ENCODE measurements at places on chromosomes 16 and 17.

GRCh38 chr17:45234641-45235415 is 13.1 kb downstream of the FMNL1 start:
- no peak for DNase-seq

DNA sequence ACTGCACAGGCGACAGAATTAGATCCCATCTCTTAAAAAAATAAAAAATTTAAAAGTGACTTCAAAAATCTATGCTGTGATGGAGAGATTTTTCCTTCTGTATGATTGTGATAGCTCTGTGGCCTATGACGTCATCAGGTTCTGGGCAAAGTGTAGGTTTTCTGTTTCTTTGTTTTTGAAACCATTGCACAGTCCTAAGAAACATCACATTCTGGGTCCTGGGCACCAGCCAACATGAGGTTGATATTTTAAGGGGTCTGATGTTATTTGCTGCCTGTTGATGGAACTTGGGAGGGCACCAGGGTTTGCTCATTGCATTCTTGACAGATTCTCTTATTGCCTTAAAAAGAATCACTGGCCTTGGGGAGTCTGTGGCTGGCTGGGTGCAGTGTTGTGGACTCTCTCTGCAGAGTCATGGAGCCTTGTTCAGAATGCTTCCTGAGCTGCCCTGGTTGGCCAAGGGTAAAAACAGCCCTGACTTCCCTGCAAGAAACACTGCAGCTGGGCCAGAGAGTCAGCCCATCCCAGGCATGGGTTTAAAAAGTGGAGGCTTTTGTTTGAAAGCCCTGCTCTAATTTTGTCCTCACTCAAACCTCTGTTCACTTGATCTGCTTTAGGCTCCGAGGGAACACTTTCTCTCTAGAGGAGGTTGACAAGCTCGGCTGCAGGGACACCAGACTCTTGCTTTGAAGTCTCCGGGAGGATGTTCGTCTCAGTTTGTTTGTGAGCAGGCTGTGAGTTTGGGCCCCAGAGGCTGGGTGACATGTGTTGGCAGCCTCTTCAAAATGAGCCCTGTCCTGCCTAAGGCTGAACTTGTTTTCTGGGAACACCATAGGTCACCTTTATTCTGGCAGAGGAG is 10.5 kb upstream of the CYLD start:
- no peak for DNase-seq

DNA sequence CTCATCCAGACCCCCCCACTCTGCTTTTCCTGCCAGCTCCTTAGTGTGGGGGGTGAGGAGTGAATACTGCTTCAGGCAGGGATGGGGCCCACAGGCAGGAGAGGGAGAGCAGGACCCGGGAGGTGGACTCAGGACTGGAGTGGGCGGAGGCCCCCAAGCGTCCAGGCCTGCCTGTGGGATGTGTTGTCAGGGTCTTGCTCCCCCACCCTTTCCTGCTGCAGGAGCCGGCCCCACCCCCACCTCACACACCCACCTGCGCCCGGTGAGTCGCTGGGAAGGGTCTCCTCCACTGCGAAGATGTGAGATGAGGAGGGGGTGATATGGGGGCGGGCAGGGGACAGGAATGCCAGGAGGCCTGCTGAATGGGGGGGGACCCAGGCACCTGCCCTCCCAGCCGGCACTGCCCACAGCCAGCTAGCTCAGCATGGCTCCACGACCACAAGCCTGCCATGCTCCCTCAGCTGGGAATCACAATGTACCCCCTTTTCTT is 1.1 kb downstream of the FAM171A2 start:
- no peak for DNase-seq

- no peak for DNase-seq
Observed at GRCh38 chr16:1437606-1438005, 6.7 kb downstream of the PERCC1 start.

DNA sequence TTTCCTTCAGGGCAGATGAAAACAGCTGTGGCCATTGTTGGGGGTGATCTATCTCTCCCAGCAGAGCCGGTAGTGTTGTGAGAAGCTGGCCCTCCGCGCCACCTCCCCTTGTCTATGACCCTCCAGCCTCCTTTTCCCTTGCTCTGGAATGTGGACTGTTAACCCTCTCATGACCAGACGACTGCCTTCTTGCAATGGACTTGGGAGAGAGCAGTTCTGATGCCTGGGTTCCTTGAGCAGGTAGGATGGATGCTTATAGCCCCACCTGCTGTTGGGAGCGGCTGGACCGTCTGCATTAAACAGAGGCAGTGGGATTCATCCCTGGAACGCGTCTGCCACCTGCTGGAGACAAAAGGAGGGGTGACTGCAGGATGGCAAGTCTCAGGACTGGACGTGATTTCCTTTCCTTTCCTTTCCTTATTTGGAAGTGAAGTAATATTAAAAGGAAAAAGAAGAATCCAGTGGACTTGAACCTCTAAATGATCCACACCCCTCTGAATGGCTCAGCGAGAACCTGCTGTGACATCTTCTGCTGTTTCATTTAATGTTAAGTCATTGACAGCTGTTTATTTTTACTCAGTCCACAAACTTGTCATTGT is 1.8 kb upstream of the SOST start:
- DNase-seq = peak; percentile 71

DNA sequence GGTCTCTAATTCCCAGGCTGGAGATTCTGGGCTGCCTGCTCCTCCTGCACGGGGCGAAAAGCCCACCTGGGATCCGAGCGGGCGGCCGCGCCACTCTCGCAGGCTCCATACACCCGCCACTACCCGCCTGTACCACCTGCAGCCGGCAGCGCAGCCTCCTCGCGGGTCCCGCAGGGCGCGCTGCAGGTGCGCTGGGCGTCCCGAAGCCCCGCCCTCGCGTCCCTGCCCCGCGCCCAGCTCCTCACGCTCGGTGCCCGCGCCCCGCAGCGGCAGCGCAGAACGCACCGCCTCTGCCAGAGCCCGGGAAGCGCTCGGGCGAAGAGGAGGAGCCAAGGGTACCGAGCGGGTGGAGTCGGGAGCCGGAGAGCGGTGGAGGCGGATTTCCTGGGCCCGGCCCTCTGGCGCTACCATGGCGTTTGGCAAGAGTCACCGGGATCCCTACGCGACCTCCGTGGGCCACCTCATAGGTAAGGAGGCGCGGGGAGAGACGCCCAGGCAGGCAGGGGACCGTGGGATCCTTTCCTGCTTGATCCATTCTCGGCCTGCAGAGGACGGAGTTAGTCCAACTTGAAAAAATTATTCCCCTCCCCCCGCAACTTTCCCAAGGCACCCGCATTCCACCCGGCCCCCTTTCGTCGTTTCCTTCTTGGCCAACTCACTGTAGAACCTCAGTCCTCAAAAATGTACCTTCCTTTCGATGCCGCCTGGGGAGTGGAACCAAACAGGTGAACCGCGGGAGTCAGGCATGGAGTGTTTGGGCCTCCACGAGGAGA is at the start of gene TOM1L1:
TOM1L1 (plus strand) TSS at position 396 of the 773 bp plus-strand sequence; CDS start at position 410, 14 bp downstream.
- peak; percentile 7 for DNase-seq

GRCh38 chr17:45106096-45106495 is 26.2 kb downstream of the PLCD3 start:
- DNase-seq = no peak

GRCh38 chr16:69890114-69890891 is 60.8 kb upstream of the CLEC18A start:
- DNase-seq = no peak

- DNase-seq = no peak
Observed at GRCh38 chr17:70655176-70655958, 486.0 kb downstream of the KCNJ2 start.

GRCh38 chr16:66585481-66586239 is 6.4 kb downstream of the CMTM2 start:
- no peak for DNase-seq

GRCh38 chr16:53061256-53061655 is 6.5 kb downstream of the CHD9 start:
- DNase-seq = no peak

DNA sequence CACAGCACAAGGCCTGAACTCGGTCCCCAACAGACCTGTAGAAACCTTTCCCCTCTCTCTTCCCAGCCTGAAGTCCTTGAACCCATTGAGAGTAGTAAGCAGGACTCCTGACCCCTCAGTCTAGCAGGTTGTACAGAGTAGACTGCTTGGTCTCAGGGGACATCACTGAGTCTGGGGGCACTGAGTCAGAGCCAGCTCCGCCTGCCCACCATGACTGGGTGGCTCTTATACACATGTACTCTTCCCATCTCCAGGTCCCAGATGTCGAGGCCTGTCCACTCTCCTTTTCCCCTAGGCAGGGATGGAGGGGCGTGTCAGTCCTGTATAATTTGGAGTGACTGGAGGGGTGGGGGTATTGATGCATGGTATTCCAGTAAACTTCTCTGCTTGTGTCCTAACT is 23.5 kb downstream of the LIG3 start:
- DNase-seq = no peak

- DNase-seq = no peak
Observed at GRCh38 chr16:89599451-89599858, 14.0 kb upstream of the DPEP1 start.

GRCh38 chr17:57132663-57133062 is 47.6 kb downstream of the AKAP1 start:
- no peak for DNase-seq

DNA sequence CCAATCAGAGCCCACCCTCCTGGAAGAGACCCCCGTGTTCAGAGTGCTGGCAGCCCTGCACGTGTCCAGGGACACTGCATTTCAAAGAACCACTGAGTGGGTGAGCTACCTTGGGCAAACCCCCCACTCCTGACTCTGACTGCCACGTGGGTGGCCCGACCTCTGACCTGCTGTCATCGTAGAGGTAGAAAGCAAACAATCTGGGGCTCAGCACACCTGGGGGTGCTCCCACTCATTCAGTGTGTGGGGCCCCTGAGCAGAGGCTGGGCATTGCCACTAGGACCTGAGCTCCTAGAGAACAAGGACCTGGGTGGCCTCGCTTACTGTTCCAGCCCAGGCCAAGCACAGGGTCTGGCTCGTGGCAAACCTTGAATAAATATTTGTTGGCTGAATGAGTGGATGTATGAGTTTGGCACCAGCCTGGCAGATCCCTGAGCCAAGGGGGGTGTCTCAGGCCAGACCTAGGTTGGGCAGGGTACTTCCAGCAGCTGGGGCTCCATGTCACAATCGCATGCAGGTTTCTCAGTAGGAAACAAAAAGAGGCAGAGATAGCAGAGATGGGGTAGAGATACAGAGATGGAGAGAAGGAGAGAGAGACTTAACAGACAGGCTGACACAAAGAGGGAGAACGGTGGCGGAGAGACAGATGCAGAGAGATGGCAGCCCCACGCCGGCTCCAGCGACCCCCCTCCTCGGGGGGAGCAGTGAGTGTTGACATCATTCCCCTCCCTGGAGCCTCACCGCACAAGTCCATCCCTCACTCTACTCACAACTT is 5.4 kb upstream of the DRC7 start:
- DNase-seq = no peak
